Fibroblast of skin of back (primary cell): ENCODE measurements at places on chromosomes 5 and 9.
A peak's percentile ranks its signal among the peaks of the same experiment; 100 is the strongest.

- peak; percentile 91 for DNase-seq
Observed at GRCh38 chr5:149434162-149435014, 55.3 kb upstream of the IL17B start.

DNA sequence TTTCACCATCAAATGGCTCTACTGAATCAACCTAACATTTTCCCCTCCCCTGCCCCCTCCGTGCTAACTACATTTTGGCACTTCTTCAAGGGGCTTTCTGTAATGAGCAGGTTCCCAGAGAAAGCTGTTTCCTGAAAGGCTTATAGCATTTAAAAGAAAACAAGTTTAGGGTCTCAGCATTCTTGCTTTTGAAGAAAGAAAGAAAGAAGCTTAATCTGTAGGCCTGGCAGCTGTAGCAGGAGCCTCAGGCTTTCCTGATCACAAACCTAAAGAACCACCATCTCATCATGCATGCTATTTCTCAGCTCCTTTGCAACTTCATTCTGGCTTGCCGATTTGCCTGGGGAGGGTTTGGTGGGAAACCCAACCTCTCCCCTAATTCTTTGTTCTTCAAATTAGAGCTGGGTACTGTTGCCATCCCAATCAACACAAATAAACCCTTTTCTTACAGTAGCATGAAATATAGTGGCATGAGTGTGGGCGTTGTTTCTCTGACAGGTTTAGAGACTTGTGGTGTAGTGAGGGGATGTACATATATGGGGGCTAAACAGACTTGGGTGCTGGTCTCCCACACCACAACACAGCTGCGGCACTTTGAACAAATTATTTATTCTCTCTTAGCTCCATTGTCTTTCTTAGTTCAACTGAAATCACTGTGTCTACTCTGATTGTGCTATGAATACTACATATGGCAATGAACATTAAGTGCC lies 160.5 kb upstream of the TNC start:
- no peak for DNase-seq

GRCh38 chr9:136544548-136544963 lies 1.3 kb downstream of the NOTCH1 start:
- DNase-seq: peak; percentile 40

- no peak for DNase-seq
Observed at GRCh38 chr5:107043665-107044064, 627.1 kb downstream of the EFNA5 start.

- DNase-seq: peak; percentile 91
Observed at GRCh38 chr5:77292026-77292757, 81.7 kb downstream of the PDE8B start.

- no peak for DNase-seq
Observed at GRCh38 chr5:31291323-31291854, 97.9 kb downstream of the CDH6 start.

GRCh38 chr9:14924230-14925219 lies 14.3 kb upstream of the FREM1 start:
- peak; percentile 59 for DNase-seq

DNA sequence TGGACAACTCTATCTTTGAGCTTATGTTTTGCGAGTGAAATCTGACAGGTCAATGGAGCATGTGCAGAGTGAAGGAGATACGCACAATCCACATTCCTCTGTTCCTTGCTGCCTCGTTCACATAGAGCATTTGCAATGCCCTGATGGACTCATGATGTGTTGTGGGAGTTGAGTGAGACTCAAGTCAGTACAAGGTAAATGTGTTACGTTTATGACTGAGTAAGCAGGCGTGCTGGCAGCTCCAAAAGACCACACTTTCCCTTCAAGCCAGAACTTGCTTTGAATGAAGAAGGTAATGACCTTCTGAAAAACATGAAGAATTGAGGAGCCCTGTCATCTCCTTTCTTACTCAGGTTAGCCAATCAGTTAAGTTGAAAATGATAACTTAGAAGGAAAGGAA lies 477.8 kb downstream of the CTNND2 start:
- no peak for DNase-seq

GRCh38 chr5:146345578-146346366 lies 7.1 kb downstream of the POU4F3 start:
- no peak for DNase-seq

DNA sequence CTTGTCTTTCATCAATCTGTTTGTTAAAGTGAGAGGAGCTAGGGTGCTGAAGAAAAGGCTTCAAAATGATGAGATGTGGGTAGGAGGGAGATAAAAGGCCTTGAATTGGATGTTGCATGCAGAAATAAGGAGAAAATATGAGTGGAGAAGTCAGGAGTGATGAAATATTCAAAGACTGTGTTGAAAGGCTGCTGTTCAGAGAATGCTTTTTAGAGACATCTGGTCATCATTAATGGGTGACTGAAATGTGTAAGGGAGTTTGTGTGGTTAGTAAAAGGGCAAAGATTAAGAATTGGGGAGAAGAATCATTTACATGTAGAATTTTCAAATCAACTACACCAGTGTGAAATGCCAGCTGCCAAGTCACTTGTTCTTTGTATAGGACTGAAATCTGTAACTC lies 383.9 kb downstream of the MAT2B start:
- DNase-seq: peak; percentile 43

- peak; percentile 64 for DNase-seq
Observed at GRCh38 chr9:79256691-79257213, 315.0 kb upstream of the TLE4 start.

GRCh38 chr5:111320953-111321352 lies 96.8 kb downstream of the CAMK4 start:
- DNase-seq: no peak

DNA sequence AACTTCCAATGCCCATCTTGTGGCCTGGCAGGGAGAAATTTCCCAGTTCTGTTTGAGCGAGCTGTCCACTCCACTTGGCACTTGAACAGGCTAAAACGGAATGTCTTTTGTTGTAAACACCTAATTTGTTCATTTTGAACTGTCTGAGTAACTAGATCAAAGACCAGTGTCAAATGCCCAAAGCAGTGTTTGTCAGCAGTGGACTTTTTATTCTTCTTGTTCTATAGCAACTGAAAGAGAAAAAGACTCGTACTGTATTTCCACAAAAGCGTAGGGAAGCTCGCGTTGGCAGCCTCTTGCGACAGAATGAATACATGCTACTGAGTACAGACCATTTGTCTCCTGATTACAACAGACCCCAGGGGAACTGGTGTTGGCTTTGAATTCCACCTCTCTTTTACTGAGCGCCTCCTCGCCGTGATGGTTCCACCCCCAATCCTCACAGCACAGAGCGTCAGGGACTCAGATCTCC lies 601.8 kb upstream of the ZNF608 start:
- no peak for DNase-seq

DNA sequence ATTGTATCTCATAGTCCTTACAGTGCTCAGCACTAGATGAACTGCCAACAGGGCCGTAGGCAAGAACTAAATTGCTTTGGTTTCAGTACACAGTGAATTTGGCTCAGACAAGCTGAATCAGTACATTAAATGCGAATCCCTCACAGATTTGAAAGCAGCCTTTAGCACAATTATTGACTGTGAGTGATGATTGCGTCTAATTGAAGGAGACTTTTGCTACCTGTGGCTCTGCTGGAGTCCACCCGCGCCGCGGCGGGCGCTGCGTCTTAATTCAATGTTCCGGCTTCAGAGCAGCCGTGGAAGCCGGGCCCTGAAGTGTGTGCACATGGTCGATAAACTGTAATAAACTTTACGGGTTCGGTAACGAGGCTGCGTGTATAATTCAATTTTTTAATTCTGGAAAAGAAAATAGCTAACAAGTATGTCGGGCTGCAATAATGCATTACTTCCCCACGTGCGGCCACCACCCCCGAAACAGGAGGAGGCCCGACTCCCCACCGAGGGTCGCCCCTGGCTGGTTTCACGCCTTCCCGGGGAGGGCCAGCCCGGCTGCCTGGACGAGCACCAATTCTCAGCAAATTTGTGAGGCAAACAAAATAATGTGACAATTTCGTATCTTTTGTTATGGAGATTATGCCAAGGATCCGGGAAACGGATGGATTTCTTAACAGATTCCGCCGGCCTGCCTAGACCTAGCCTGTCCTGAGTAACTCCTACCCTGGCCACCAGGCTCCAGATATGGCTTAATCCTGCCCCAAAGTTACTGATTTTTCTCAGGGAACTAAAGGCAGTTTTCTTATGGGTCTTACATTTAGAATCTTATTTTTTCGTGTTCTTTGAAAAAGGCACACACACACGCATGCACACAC lies 269.4 kb upstream of the IRX1 start:
- no peak for DNase-seq

- no peak for DNase-seq
Observed at GRCh38 chr5:133782736-133783135, 170.4 kb upstream of the FSTL4 start.

DNA sequence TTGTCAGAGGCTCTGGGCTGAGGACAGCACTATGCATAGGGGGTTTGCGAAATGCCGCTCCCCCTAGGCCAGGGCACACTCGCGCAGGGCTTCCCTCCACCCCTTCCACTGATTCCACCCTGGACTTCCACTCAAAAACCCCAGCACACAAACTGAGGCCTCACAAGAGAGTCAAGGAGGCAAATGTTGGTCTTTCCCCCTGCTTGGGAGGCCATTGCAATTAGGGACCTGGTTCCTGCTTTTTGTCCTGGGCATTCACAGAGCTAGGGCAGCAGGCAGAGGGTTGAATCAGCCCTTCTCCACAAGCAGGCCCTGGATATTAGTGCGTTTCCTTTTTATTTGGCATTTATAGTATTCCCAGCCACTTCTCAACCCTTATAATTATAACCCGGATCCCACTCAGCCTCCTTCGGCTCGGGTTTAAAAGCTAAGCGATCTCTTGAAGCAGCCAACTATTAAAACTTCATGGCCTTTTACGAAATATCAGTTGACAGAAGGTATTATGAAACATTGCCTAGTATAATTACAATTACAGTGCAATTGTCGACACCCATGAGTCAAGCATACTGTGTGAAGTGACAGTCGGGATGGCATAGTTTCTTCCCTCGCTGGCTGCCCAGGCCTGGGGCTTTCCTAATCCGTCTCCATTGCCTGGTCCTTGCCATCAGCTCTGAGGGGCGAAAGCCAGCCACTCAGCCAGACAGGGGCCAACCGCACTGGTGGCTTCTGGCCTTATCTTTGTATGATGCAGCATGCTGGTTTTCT lies 285.5 kb upstream of the MAP3K1 start:
- DNase-seq: no peak

DNA sequence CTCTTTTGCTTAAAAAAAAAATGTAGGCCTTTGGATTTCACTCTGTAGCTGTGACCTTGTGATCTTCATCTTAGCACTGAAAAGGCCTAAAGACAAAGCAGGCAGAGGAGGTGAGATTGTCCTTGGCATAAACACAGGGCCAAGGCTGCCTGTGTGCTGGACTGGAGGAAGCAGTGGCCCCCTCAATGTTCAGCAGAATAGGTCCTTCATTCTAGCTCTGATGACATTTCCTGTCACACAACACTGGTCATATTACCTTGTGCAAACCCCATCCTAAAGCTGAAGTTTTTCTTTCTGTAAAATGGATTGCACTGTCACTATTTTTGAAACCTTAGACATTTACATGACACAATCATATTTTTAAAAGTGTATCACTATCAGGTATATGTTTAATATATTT lies 147.4 kb downstream of the INSYN2B start:
- DNase-seq: no peak

- DNase-seq: peak; percentile 45
Observed at GRCh38 chr5:7330256-7330655, 65.7 kb upstream of the ADCY2 start.

DNA sequence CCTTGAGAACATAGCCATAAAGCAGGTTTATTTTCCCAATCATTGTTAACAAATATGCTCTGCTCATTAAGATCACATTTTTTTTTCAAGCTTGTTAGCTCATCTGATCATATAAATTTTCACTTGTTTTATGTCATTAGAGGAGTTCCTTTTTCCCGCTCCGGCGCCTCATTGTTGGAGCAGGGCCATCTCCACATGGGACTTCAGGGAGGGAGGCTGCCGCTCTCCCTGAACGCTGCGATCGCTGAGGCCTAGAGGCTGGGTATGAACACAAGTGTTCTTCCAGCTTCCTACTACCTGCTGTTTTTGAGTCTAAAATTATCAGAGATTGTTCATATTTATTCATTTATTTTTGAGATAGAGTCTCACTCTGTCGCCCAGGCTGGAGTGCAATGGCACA lies 246.9 kb downstream of the MPDZ start:
- DNase-seq: no peak
